ENCODE measurements at places on chromosomes 16 and 17. TPM values are rescaled to one million over a fixed set of nuclear protein-coding genes. Genes with fewer than 3 reads are reported as not detected.
A peak's percentile ranks its signal among the peaks of the same experiment; 100 is the strongest.

GRCh38 chr16:14325502-14326401 is 254.6 kb downstream of the MRTFB start:
- DNase-seq = no peak

GRCh38 chr17:16072031-16072430 is 72.4 kb downstream of the TTC19 start:
- DNase-seq = peak; percentile 61

The DCAF7 gene
- 37.0 TPM for total RNA-seq

GRCh38 chr17:67490471-67490870 is 113.4 kb downstream of the PITPNC1 start:
- no peak for DNase-seq

GRCh38 chr16:22217890-22218730 is 12.0 kb downstream of the EEF2K start:
- DNase-seq = peak; percentile 49

The TM4SF5 gene
- not detected for total RNA-seq

- no peak for DNase-seq
Measured at GRCh38 chr17:8001976-8002720, at the start of gene GUCY2D. Gene GUCY2D (plus strand): TSS chr17:8002615. CDS start chr17:8003048, 433 bp downstream.

The P4HB gene
- 1,949 TPM for total RNA-seq

The IGFALS gene
- not detected for total RNA-seq

- no peak for DNase-seq
Measured at GRCh38 chr17:11608396-11608795, 10.1 kb downstream of the DNAH9 start.

The CACNA1H gene
- 17.6 TPM for total RNA-seq
